ENCODE measurements at places on chromosomes 11 and 22. TPM values are rescaled to one million over a fixed set of nuclear protein-coding genes. Genes with fewer than 3 reads are reported as not detected.

Gene ZNF195
- 20.1 TPM for total RNA-seq

Gene OR4A16
- total RNA-seq: not detected

Gene VSTM5
- total RNA-seq: 0.31 TPM

Gene GTSE1
- 4.4 TPM for total RNA-seq

Gene CLCF1
- 2.0 TPM for total RNA-seq

Gene MUC2
- not detected for total RNA-seq

Gene SLC22A8
- not detected for total RNA-seq

Gene DBX1
- 1.3 TPM for total RNA-seq

Gene TMEM191C
- total RNA-seq: 0.40 TPM

Gene NXPE1
- not detected for total RNA-seq

Gene LIPT2
- total RNA-seq: 3.2 TPM

Gene KCNQ1
- total RNA-seq: 0.84 TPM

Gene TMEM121B
- 1.2 TPM for total RNA-seq

Gene NDUFV1
- 147 TPM for total RNA-seq

Gene KIRREL3
- 0.27 TPM for total RNA-seq

Gene LYVE1
- 52.2 TPM for total RNA-seq

Gene NR1H3
- total RNA-seq: 18.8 TPM

Gene RAB30
- 15.0 TPM for total RNA-seq

Gene BANF1
- 35.7 TPM for total RNA-seq

Gene LRRC32
- total RNA-seq: 21.8 TPM

Gene AQP11
- total RNA-seq: 0.75 TPM

Gene P2RX6
- 19.8 TPM for total RNA-seq

Gene ANGPTL5
- 9.4 TPM for total RNA-seq

Gene USP2
- 8.3 TPM for total RNA-seq

Gene MYOD1
- total RNA-seq: 47.3 TPM

Gene DERL3
- 0.62 TPM for total RNA-seq

Gene ZP1
- total RNA-seq: not detected

Gene MISFA
- 4.3 TPM for total RNA-seq

Gene RRM1
- total RNA-seq: 48.2 TPM

Gene IL17REL
- not detected for total RNA-seq

Gene OR52I1
- not detected for total RNA-seq

Gene CRYBB2
- total RNA-seq: 0.09 TPM

Gene SNX32
- 0.98 TPM for total RNA-seq

Gene TBX10
- total RNA-seq: not detected

Gene MFRP
- total RNA-seq: not detected

Gene CCDC81
- total RNA-seq: 1.1 TPM

Gene SGSM1
- 0.13 TPM for total RNA-seq

Gene YPEL1
- 18.8 TPM for total RNA-seq

Gene CD248
- total RNA-seq: 24.5 TPM

Gene FIBIN
- 48.0 TPM for total RNA-seq

Gene ZNRF3
- 5.5 TPM for total RNA-seq

Gene FGF19
- 0.44 TPM for total RNA-seq

Gene BEST1
- total RNA-seq: 1.6 TPM

Gene TSGA10IP
- 0.09 TPM for total RNA-seq

Gene CYP2D6
- 0.31 TPM for total RNA-seq

Gene GPR152
- not detected for total RNA-seq

Gene OR2AG2
- 0.04 TPM for total RNA-seq

Gene IGSF22
- total RNA-seq: 4.2 TPM

Measured in muscle of leg (tissue), 16 donors.